Stimulated activated CD8-positive, alpha-beta memory T cell treated with anti-CD3 and anti-CD28 coated beads, Interleukin-7, amount 100 ng/mL, for 1 hour (primary cell): ENCODE measurements at places on chromosomes 4 and X.

GRCh38 chr4:164706675-164707074 is 47.3 kb upstream of the SMIM31 start:
- DNase-seq = no peak

DNA sequence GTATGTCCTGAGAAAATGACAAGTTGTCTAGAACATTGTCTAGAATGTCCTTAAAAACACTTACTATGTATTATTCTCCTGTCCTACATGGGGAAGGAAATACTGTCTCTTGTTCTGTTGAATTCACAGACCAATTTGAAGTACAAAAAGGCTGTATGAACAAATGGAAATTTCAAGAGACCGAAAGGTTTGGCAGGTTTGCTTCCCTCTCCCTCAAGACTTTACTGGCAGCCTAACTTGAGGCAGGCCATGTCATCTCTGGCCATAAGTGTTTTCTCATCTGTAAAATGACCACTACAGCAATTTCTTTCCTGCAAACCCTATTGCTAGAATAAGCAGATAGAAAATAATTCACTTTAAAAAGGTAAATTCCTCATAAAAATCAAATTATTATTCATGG is 191.2 kb upstream of the BMP3 start:
- no peak for DNase-seq

- no peak for DNase-seq
Measured at GRCh38 chr4:108126806-108127205, 41.9 kb downstream of the LEF1 start.

- DNase-seq = no peak
Measured at GRCh38 chr4:151117371-151117962, 18.0 kb downstream of the RPS3A start.
